Right lobe of liver (tissue), 6 donors: ENCODE measurements at places on chromosomes 5 and 9. TPM values are rescaled to one million over a fixed set of nuclear protein-coding genes. Genes with fewer than 3 reads are reported as not detected.

MLANA gene
- total RNA-seq, result not detected

FAM221B gene
- total RNA-seq, result not detected

DNA sequence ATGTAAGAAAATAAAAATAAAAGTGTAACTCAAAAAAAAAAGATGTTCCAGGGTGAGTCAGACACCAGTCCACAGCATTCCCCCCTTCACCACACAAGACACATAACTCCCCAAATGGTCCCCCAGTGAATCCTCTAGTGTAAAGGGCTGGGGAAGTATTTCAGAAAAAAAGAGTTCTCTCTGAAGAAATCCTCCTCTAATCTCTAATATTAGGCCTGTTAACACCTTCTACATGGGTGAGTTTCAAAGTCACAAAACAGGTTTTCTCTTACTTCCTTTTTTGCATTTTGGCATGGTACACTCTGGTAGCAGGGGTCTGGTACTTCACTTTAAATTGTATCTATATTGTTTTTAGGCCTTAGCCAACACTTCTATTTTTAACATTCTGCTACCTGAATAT, 28.2 kb downstream of the RNF145 start:
- no peaks in the 10 kb centered on the region for H3K4me1 ChIP-seq
- no peak for DNase-seq
- no peak overlapping the region for H3K4me3 ChIP-seq
- H3K27ac ChIP-seq, result no peak overlapping the region
- H3K36me3 ChIP-seq, result no peaks in the 10 kb centered on the region

DNA sequence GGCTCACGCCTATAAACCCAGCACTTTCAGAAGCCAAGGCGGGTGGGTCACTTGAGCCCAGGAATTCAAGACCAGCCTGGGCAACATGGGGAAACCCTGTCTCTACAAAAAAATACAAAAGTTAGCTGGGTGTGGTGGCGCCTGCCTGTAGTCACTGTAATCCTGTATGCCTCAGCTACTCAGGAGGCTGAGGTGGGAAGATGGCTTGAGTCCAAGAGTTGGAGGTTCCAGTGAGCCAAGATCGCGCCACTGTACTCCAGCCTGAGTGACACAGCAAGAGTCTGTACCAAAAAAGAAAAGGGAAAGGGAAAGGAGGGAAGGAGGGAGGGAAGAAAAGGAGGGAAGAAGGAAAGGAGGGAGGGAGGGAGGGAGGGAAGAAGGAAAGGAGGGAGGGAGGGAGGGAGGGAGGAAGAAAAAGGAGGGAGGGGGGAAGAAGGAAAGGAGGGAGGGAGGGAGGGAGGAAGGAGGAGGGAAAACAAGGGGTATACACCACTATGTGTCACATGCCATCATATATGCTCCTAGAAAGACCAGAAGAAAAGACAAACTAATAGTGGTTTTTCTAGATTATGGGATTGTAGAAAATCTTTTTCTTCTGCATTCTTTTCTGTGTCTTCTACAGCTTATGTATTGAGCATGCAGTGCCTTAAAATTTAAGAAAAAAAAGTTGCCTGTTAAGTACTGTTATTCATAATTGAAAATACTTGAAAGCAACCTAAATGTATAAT, 240.1 kb downstream of the DENND1A start:
- no peaks in the 10 kb centered on the region for H3K36me3 ChIP-seq
- no peak overlapping the region for H3K27ac ChIP-seq
- no peak for DNase-seq

- DNase-seq, result peak; percentile 92
- peak overlapping the region; percentile 67 for H3K27ac ChIP-seq
- H3K36me3 ChIP-seq, result no peaks in the 10 kb centered on the region
- H3K4me1 ChIP-seq, result no peaks in the 10 kb centered on the region
- no peaks in the 10 kb centered on the region for H3K27me3 ChIP-seq
Measured at GRCh38 chr5:81125959-81126358, 107.2 kb upstream of the CKMT2 start.

DNA sequence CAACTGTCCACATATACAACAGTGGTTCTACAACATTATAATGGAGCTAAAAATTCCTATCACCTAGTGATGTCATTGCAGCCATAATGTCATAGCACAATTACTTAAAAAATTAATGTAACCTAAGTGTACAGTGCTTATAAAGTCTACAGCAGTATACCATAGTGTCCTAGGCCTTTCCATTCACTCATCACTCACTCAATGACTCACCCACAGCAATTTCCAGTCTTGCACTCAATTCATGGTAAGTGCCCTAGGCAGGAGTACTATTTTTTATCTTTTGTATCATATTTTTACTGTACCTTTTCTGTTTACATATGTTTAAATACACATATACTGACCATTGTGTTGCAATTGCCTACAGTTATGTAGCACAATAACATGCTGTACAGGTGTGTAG, 9.6 kb upstream of the PUM3 start:
- H3K27me3 ChIP-seq, result no peaks in the 10 kb centered on the region
- H3K36me3 ChIP-seq, result no peaks in the 10 kb centered on the region
- no peaks in the 10 kb centered on the region for H3K4me1 ChIP-seq

GRCh38 chr5:172162323-172162986, 25.6 kb downstream of the STK10 start:
- no peaks in the 10 kb centered on the region for H3K4me1 ChIP-seq
- H3K36me3 ChIP-seq, result no peaks in the 10 kb centered on the region
- DNase-seq, result no peak

DNA sequence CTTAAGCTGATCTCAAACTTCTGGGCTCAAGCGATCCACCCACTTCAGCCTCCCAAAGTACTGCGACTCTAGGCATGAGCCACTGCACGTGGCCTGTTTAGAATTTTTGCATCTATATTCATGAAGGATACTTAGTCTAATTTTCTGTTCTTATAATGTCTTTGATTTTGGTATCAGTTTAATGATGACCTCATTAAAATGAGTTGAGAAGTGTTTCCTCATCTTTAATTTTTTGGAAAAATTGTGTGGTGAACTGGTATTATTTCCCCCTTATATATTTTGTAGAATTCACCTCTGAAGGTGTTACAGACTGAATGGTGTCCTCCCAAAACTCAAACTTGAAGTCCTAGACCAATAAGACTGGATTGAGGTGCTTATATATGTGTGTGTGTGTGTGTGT, 46.5 kb downstream of the ANKRD31 start:
- no peaks in the 10 kb centered on the region for H3K27me3 ChIP-seq
- no peak for DNase-seq

- H3K4me3 ChIP-seq, result no peak overlapping the region
- H3K27ac ChIP-seq, result no peak overlapping the region
- H3K27me3 ChIP-seq, result no peaks in the 10 kb centered on the region
- DNase-seq, result no peak
Measured at GRCh38 chr5:29654954-29655353, 1538.5 kb upstream of the CDH6 start.

DNA sequence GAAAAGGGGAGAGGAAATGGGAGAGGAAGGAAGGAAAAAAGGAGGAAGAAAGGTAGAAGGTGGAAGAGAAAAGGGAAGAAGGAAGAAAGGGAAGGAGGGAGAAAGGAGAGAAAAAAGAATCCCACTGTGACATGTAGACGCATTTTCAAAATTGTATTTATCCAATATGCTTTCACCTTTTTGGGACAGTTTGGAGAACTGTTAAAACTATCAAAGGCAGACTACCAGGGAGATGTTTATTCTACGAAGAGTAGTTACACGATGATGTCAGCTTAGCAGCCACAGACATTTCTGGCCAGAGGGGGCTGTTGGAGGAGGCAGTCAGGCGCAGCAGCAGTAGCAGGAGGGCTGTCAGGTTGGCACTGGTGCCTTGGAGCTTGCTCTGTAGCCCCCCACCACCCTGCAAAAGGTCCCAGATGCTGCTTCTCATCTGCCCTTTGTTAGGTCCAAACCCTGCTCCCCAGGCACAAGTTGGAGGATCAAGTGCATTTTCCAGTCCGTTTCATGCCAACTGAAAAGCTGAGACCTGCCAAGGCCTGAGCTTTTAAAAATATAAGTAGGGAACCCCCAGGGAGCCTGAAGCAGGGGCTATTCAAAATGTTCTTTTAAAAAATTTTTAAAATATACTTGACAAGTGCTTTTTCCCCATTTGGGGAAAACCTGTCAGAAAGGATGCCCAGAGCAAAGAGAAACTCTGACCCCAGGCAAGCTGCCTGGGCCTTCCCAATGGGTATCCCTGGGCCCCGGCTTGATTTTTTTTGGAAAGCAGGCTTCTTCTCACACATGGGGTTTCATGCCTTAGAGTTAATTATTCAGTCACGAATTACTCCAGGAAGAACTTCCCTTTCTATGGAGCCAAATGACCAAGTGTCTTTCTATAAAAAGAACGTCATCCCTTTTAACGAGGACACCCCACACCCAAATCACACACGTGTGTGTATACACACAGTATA, 203.3 kb downstream of the SLIT3 start:
- H3K4me3 ChIP-seq, result no peak overlapping the region
- no peaks in the 10 kb centered on the region for H3K27me3 ChIP-seq
- no peaks in the 10 kb centered on the region for H3K4me1 ChIP-seq
- no peaks in the 10 kb centered on the region for H3K36me3 ChIP-seq
- DNase-seq, result no peak
- no peak overlapping the region for H3K27ac ChIP-seq

DNA sequence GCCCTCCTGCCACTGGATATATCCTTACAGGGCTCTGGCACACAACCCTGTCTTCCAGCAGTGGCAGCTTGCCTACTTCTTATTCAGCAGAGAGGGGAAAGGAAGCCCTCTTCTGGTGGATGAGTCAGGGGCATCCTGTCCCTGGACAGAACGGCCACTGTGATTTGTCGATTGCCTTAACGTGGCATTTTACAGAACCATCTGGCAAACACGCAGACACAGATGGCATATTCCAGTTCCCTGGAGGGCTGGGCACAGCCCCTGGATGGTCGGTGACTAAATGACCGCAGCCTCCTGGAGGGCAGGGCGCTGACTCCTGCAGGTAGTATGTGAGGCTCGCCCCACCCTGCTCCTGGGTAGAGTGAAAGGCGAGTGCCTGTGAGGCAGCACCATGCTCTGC, 62.1 kb downstream of the DCP2 start:
- no peak overlapping the region for H3K4me3 ChIP-seq
- no peaks in the 10 kb centered on the region for H3K4me1 ChIP-seq
- H3K27ac ChIP-seq, result no peak overlapping the region
- H3K36me3 ChIP-seq, result no peaks in the 10 kb centered on the region
- no peaks in the 10 kb centered on the region for H3K27me3 ChIP-seq

GRCh38 chr5:43649256-43649655, 46.3 kb downstream of the NNT start:
- no peaks in the 10 kb centered on the region for H3K4me1 ChIP-seq
- no peaks in the 10 kb centered on the region for H3K27me3 ChIP-seq
- no peak overlapping the region for H3K4me3 ChIP-seq
